ENCODE measurements at places on chromosomes 7 and 10.

DNA sequence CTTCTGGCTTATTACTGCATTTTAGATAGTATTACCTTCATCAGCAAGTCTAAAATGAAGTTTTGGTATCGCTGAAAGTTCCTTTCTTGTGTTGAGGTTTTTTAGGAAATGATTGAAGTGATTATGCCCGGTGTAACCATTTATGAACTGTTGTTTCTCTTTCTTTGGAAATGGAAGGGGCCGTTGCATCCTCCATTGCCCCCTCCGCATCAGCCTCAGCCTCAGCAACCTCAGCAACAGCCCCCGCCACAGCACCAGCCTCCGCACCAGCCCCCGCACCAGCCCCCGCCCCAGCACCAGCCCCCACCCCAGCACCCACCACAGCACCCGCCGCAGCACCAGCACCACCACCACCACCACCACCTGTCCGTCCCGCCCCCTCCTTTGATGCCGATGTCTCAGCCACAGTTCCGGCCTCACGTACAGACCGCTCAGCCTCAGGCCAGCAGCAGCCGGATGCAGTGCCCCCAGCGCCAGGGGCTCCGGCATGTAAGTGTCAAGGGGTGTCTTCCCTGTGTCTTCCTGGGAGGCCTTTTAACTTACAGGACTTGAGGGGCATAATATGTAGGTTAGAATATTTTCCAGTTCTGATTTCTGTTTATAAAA lies 72.6 kb downstream of the SHH start:
- DNase-seq = no peak

DNA sequence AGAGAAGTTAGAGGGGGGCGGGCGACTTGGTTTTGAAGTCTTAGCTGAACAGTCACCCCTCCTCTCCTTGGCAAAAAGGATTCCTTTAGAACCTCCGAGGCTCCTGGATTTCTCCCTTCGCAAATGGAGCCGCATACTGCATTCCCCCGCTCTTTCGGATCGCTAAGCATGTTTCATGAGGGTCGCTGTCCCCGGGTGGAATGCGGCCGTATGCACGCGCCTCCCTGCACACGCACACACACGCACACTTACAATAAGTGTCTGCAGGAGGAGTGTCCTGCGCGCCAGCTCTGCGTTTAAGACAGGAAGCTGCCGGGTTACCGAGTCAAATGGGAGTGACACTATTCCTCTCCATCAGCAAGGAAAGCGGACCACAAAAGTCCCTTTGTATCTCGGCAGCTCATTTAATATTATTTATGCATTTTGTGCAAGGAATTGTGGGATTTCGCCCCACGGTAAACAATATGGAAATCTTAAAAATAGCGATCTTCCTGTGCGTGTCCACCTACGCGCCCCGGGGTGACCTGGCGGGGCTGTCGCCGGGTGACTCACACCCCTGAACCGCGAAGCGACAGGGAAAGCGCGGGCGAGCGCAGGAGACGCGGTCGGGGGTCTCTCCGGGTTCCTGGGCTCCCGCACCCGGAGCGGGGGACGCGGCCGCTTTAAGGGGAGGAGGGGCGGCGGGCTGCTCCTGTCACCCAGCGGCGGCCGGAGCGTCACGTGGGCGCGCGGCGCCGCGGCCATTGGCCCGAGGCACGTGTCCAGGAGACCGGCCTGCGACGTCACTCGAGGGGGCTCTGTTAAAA lies 988 bp upstream of the EN2 start:
- no peak for DNase-seq

DNA sequence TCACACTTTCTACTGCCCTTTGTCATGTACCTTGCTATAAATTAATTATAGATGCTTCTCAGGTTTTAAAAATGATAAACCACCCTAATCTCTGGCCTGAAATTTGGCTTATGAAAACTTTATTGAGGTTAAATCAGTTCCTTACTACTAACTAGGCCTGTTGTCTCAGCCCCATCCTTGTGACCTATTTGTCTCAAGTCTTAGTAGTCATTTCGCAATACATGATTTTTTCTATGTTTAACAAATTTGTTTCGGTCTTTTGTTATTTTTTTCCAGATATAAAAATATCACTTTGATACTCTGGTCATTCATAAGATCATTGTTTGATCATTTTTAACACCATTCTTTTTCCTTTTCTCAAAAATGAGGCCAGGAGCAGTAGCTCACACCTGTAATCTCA lies 411.6 kb downstream of the GFRA1 start:
- no peak for DNase-seq

- no peak for DNase-seq
Measured at GRCh38 chr7:27185013-27185853, at the start of gene HOXA11. TSS of gene HOXA11 (minus strand) at chr7:27185232. CDS start at chr7:27185144, 88 bp downstream.

- no peak for DNase-seq
Measured at GRCh38 chr10:30782537-30783461, 153.2 kb upstream of the LYZL2 start.

DNA sequence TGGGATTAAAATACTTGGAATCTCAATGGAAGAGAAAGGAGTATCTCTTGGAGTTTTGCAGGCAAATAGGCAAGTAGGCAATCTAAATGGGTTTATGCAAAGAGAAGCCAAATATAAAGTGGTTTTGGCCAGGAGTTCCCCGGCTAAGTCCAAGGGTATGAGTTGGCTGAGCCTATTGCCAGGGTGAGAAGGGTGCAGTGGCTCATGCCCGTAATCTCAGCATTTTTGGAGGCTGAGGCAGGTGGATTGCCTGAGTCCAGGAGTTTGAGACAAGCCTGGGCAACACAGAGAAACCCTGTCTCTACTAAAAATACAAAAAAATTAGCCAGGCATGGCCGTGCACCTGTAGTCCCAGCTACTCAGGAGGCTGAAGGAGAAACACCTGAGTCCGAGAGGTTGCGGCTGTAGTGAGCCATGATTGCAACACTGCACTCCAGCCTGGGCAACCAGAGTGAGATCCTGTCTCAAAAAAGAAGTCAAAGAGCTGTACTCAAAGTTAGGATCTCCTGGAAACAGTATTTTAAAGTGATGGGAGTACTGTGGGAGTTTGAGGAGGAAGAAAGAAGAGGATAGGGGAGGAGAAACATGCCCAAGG lies 130.4 kb upstream of the RAB18 start:
- no peak for DNase-seq

- no peak for DNase-seq
Measured at GRCh38 chr7:88116235-88116795, 103.5 kb downstream of the SRI start.
